ENCODE measurements at places on chromosomes 7 and 10.

DNA sequence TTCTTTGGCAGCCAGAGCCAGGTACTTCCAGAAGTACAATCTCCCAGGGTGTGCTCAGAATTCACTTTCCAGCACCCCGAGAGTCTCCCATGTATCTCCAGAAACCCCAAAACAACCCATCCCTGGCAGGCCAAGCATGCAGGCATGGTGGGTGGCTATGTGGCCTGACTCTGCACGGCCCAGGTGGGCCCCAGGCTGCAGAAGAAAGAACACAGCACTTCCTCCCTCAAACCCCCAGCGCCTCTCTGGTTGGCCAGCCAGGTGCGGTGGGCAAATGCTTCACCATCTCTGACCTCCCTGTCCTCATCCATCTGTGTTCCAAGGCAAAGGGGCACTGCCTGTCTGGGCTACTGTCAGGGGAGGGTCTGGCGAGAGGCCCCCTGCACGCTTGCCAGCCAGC, 100.3 kb downstream of the MKI67 start:
- DNase-seq: no peak

GRCh38 chr10:125533866-125534265, 149.1 kb downstream of the TEX36 start:
- DNase-seq: no peak

GRCh38 chr7:155986497-155987160, 174.4 kb upstream of the SHH start:
- DNase-seq: no peak

GRCh38 chr7:91632234-91632940, 248.1 kb downstream of the MTERF1 start:
- DNase-seq: no peak

DNA sequence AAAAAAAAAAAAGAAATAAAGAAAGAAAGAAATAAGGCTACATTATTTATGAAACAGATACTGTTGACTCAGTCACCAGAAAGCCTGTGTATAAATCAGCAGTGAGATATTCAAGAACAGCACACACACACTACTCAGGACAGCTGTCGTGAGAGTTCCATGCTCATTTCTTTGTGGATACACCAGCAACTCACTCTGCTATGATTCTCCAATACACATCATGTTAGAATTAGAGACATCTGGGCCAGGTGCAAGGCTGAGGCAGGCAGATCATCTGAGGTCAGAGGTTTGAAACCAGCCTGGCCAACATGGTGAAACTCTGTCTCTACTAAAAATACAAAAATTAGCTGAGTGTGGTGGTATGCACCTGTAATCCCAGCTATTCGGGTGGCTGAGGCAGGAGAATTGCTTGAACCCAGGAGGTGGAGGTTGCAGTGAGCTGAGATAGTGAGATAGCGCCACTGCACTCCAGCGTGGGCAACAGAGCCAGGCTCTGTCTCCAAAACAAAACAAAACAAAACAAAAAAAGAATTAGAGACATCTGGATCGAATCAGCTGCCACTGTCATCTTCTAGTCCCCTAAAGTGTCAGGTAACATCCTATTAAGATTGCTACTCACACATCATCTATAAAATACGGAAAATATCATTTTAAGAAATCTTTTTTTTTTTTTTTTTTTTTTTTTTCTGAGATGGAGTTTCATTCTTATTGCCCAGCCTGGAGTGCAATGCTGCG, 11.2 kb upstream of the NUPR2 start:
- no peak for DNase-seq

DNA sequence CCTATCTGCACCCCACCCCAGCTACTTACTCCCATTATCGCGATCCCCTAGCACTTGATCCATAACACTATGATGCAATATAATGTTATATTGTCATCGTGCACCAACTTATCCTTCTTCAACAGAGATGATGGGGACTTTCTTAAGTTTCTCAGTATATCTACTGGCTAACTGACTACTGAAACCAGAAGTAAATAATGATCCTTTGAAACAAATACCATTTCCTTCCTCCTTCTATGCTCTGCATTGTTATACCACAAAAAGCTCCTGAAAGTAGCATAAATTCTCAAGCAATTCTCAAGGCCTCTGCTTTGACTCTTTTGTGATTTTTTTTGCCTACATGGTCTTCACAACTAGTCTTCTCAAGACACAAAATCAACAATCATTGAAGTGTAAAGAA, 68.9 kb downstream of the HTR7 start:
- no peak for DNase-seq
